ENCODE measurements at places on chromosomes 1 and 21.

DNA sequence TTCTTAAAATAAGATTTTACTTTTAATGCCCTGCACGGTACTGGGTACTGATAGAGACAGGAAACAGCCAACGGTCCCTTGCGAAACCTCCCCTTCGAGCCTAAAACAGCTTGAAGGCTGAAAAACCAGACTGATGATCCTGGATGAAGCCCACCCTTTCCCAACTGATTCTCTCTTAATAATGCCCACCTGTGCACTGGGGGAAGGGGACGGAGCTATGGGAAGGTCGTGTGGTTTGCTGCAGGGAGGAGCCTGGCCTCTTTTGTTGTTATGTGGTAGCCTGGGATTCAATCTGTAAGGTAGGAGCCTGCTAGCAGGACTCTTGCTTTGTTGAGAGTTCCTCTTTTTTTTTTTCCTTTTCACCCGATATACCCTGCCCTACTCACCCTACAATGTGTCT is 25.6 kb downstream of the SAMSN1 start:
- no peak for DNase-seq

- DNase-seq, result no peak
Measured at GRCh38 chr1:78911956-78912880, 94.3 kb downstream of the ADGRL4 start.

DNA sequence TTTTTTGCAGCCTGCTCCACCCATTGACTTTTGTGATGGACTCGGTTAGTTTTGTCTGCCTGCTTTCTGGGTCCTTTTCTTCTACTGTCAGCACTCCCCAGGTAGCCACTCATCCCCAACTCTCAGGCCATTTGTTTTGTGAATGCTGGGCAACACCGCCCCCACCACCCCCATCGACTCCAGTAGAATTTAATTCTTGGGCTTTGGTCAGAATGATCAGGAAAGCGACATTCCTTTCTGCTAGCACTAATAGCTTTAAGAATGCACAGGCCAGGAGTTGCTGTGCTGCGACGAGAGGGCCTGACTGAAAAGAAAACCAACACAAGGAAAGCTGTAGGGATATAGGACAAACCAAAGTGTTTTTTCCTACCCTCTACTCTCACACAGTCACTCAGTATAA is 144.4 kb downstream of the CDC7 start:
- no peak for DNase-seq

GRCh38 chr1:154553056-154554030 is 5.1 kb downstream of the UBE2Q1 start:
- no peak for DNase-seq

DNA sequence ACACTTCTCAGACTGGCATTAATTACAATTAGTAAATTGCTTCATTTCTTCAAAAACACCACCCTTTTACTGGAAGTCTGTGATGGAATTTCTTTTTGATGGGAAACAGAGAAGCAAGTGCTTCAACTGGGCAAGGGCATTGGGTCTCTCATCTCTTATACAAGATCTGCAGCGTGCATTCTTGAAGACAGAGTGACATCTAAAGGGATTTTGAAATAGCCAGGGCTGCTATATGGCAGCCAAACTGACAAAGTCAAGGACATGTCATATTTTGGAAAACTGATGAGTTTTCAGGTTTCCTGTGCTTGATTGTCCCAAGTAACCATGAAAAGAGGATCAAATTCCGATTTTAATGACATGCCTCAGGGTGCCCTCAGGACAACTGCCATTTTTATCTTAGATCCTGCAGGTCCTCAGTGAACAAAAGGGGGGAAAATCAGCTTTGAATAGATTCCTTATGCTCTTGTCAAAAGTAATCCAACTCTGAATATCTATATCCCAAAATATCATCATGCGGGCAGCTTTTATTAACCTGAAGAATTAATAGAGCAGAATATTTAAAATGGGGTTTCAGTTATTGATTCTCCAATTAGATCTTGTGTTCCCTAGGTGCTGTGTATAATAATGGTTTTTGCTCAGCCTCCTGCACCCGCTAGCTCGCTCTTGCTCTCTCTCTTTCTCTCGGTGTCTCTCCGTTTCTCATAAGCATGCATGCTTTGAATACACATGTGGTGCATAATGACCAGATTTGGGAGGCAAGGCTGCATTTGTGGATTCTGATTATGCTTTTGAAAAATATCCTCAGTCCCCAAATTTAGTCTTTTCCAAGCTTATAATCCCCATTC is 221.8 kb downstream of the TTLL7 start:
- DNase-seq, result no peak

DNA sequence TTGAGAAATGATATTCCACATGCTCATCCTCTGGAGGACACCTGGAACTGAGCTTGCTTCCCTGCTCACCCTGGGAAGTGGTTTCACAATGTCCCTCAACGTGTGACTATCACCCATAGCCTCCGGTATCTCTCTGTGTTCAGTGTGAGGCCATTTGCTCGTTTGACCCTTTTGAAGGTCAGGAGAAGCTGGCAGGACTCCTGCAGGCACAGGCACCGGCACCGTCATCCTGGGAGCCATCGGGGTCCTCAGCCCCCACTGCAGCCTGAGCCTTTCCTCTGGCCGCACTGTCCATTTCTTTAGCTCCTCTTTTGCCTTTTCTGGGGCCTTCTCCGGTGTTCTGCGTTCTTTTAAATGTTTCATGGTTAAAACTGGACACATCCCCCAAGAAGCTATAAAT is 159.6 kb upstream of the COL6A1 start:
- DNase-seq, result no peak

GRCh38 chr1:80962564-80962963 is 838.2 kb upstream of the ADGRL2 start:
- no peak for DNase-seq

DNA sequence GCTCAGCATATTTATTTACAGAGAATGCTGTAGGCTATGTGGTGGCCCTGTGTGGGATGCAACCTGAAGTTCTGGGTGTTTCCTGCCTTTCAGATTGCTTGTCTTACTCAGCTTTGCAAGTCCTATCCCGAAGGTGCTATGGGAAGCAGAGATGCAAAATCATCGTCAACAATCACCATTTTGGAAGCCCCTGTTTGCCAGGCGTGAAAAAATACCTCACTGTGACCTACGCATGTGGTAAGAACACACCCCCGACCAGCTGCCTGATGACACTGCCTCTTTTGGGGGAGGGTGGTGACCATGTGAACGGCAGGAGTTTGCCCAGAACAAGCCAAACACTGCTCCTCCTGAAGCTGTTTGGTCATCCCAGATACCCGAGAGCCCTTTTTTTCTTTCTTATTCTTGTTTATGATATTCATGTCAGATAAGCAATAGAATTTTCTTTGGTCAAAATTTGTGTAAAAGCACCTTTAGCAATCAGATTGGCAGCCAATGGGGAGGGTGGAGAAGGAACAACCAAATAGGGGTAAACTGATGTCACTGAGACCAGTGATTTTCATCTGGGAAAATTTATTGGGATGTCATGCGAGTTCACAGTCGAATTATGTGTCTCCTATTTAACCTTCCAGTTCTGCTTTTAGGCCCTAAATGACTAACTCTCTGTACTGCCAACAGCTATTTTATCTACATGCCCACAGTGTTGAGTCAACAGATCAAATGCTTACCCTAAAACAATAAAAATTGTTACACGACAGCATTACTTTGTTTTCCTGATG is 82.6 kb downstream of the EVA1C start:
- DNase-seq, result no peak

- DNase-seq, result no peak
Measured at GRCh38 chr1:64356636-64357256, 113.2 kb upstream of the CACHD1 start.

DNA sequence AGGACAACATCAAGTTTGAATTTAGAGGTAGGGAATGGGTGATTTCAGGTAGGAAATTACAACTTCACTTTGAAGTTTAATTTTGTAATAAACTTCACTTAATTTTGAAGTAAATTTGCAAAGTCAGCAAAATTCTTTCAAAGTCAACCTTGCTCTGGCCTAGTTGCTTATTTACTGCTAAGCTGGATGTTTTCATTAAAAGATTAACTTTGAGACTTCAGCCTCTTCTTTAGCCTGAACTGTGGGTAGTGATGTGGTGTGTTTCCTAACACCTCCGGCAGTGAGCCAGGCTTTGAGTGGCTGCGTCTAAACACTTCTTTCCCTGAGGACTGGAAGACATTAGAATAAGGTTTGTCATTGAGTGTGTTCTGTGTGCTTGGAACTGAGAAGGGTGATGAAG is at the start of gene HAO2:
TSS of gene HAO2 (plus strand) at position 232 of the 400 bp plus-strand sequence. CDS start 12,301 bp downstream, outside the sequence.
- no peak for DNase-seq

DNA sequence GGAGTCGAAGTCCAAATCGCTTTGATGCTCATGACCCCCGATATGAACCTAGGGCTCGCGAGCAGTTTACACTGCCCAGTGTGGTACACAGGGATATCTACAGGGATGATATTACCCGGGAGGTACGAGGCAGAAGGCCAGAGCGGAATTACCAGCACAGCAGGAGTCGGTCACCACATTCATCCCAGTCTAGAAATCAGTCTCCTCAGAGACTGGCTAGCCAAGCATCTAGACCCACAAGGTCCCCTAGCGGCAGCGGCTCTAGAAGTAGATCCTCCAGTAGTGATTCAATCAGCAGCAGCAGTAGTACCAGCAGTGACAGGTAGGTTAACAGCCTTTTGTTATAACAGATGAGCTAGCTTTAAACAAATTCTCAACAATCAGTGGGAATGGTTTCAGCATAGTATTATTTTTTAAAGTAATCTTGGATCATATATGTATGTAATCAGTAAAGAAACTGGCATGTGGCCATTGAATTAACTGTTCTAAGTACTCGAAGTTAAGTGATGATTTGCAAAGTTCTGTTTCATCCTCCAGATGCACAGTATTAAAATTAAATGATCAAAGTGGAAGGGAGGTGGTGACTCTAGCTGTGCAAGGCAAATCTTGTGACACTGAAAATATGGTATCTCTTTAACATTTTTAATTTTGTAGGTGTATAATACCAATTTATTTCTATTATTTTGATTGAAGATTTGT is 29.0 kb downstream of the SPEN start:
- DNase-seq, result no peak

- peak; percentile 36 for DNase-seq
Measured at GRCh38 chr1:51192213-51192843, 43.7 kb upstream of the RNF11 start.

- no peak for DNase-seq
Measured at GRCh38 chr1:63732666-63733065, 41.2 kb upstream of the ROR1 start.

DNA sequence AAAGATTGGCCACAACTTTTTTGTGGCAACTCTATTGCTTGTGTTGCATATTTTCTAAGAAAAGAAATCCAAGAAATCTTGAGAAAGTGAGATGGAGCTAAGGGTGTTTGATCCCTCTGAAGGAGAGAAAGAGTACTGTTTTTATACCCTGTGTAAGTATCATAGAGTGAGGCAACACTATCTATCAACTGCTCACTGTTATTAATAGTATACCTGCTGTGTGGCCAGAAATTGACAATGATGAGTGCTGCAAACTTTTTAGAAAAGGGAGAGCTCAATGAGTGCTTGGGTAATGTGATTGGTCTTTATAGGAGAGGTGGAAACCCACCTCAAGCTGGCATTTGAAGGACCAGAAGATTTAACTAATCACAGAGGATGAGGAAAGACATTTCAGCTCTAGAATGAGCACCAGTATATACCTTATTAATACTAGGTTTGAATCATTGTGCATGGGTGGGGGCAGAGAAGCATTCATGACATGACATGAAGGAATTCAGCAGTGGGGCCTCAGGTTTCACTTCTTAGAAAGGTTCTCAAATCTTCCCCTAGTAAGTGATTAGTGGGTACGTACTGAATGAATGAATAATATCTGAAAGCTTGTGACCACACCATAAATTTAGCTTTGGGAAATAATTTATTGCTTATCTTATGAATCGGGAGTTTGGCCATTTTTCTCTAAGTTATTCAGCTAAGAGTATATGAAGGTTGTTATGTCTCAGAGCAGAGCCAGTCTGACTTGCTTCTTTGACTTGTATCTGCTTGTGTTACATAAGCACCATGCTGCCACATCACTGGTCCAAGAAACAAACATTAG is 169.2 kb upstream of the SGIP1 start:
- DNase-seq, result no peak

DNA sequence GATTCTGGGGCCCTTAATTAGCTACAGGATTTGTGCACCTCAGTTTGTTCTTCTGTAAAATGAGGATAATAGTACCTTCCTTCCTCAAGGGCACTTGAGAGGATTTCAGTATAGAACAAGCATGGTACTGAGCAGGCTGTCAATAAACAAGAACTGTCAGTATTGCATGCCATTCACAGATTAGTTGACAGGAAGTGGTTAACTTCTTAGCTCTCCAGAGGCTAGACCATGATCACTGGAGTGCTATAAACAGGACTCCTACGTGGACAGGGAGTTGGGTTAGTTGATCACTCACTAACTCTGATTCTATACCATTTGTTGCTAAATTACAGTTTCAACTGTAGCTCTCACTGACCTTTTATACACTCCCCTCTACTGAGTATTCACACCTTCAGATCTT is 126.2 kb upstream of the DAB1 start:
- DNase-seq, result no peak

GRCh38 chr1:220341126-220341525 is 68.9 kb upstream of the RAB3GAP2 start:
- no peak for DNase-seq

GRCh38 chr1:24384251-24385090 is 29.1 kb downstream of the STPG1 start:
- DNase-seq, result peak; percentile 22

- no peak for DNase-seq
Measured at GRCh38 chr1:219266524-219266923, 92.8 kb downstream of the LYPLAL1 start.

DNA sequence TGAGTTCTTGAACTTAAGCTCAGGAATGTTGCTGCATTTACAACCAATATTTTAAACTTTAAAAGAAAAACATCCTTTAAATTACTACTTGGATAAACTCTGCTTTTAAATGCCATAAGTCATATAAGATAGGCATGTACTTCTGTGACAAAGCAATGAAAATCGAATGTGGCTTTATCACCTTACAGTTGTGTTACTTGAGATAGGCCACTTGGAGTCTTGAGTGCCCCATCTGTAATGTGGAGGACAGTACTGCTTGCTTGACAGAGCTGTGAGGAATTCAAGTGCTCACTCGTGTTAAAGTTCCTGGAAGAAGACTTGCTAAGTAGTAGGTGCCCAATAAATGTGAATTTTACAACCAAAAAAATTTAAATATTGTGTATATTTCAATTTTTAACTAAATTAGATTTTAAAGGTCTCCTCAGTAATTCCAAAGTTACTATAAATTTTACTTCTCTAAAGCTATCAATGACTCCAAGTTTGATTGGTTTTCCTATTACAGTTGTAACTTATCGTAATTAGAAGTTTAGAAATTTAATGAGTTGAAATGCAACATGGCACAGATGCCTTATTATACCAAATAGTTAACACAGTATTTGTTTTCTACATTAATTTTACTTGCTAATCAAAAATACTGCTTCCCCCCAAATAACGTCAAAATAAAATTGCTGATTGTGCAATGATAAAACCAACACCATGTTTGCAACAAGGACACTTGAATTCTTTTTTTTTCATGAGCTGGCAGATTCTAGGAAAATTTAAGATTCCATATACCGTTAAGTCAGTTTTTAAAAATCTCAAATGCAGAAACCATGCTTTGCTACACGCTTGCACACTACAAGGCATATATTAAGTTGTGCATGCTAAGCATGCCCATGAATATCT is 21.8 kb downstream of the PSMB2 start:
- DNase-seq, result no peak
